CD4-positive, alpha-beta T cell treated with Interleukin-2 at 100 ng/mL for 4 hours (primary cell): ENCODE measurements at places on chromosomes 2 and 18.

GRCh38 chr18:42255908-42256765, 301.1 kb downstream of the PIK3C3 start:
- DNase-seq, result no peak

DNA sequence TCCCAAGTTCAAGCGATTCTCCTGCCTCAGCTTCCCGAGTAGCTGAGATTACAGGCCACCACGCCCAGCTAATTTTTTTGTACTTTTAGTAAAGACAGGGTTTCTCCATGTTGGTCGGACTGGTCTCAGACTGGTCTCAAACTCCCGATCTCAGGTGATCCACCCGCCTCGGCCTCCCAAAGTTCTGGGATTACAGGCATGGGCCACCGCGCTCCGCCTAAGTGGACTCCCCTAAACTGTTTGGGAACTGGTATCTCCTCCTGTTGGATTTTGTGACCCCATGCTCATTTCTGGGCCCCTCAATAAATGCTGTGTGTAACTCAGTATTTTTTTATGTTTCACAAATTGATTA, 5.2 kb downstream of the SCTR start:
- DNase-seq, result no peak

- DNase-seq, result no peak
These were observed 5.0 kb upstream of the TET3 start for GRCh38 chr2:73979686-73980085.

DNA sequence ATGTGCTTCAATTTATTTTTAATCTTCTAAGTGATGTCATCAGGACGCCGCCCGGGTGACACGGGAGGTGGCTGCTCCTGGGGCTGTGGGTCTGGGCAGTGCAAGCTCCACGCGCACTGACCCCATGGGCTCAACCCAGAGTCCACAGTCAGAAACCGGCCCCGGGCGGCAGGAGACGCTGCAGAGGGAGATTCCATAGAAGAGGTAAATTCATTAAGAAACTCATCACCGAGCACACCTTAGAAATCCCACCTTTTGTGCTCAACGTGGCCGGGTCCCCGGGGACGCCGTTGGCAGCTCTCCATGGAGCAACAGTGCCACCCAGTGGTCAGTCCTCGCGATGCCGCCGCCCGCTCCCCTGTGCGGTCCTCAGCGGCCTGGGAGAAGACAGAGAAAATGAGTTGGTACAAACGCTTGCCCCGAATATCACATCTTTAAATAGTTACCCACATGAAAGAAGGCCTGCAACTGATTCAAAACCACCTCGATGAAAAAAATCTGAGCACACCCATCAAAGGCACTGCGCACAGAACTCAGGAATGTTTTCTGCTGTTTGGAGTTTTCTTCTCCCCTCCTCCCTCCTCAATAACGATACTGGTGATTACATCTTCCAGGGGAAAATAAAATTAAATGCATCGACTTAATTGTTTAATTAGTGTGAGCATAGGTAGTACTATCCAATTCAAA, 92.6 kb downstream of the CMPK2 start:
- DNase-seq, result peak; percentile 52

DNA sequence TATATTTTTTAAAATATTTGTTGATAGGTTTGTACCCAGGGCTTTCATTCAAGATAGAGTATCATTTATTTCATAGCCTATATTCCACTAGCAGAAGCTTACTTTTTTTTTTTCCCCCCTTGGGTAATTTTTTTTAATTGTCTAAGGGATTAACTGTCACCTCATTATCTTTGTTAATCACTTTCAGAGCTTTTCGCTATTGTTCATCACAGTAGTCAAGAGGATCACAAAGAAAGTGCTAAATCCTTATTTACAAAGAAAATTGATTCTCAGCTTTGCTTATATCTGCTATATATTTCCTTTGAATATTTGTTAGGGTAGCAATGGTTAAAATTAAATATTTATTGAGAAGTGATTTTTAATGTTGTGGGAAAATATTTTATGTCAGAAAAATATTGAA, 59.0 kb downstream of the CAMKMT start:
- no peak for DNase-seq

- DNase-seq, result peak; percentile 6
These were observed 138.1 kb downstream of the SETBP1 start for GRCh38 chr18:44818668-44819403.

DNA sequence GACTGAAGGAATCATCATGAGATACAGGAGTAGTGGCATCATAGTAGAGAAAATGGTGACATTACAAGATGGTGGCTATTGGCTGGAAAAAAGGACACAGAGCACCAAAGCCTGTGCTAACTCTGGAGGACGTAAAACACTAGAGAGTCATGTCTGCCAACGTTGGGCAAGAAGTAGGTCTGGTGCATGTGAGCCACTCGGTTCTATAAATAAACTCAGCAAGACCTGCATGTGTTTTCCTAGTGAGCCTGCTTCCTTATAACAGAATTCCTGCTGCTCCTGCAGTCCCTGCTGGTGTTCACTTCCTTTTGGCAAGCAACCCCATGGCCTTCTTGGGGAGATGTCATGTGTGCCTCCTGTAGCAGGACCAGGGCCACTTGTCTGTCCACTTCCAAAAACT, 325.2 kb downstream of the OSR1 start:
- DNase-seq, result no peak

DNA sequence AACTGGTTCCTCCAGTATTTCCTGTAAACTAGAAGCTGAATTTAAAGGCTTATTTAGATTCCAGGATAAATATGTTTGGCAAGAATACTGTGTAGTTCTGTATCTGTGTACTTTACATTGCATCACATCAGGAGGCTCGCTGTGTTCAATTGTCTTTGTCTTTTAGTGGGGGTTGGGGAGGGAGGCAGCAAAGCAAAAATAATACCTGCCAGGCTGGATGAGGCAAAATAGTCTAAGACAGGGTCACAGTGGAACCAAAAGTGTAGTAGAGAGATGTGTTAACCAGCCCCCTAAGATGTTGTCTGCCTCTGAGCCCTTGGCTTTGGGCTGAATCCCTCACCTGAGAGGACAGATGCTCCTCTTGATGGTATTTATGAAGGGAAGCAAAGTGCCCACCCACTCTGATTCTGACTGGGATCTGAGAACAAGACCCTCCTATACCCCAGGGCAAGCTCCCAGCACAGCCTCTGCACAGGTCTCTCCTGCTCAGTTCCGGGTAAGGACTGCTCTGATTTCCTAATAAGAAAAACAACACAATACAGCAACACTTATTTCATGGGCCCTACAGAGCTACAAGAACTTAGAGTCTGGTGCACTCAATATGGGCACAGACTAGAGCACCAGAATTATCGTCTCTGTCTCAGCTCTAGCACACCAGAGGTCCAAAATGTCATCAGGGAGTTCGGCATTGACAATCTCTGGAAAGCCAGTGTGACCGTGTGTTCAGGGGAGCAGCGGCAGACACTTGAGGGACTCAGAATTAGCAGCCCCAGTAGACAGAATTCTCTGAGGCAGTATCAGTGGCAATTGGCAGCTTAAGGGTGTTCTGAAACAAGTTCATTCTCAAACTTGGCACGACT, 7.2 kb upstream of the AFTPH start:
- DNase-seq, result no peak

DNA sequence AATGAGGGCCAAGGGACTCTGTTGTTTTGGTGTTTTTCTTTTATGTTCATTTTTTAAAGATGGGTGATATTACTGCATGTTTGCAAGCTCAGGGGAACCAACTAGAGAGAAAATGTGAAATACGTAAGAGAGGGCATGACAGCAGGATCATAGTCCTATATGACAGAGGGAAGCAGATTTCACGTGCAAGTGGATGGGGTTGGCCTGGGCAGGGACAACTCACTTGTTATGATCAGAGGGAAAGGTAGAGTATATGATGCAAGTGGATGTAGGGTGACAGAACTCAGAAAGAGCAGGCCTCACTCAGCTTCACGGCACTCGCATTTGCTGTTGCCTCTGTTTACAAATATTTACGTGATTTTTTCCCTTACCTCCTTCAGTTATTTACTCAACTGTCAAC, 67.0 kb downstream of the OLA1 start:
- DNase-seq, result no peak

DNA sequence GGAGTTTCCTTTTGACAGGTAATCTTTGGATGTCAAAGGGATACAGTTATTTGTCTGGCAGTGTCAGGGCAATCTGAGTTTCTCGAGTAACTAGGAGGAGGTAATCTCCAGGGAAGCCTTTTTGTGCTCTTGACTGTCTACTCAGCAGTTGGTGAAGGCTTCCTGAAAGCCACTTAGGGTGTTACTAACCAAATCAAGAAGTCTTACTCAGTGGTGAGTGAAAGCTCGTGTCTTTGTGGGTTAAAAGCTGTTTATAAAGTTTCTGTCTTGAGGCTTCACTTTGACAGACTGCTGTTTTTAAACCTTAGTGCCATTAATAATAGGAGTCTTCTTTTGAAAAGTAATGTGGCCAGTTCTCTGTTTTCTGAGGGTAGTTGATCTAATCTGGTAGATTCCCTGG, 1.7 kb downstream of the THSD7B start:
- DNase-seq, result no peak

GRCh38 chr2:38465789-38466127, 88.7 kb upstream of the ATL2 start:
- DNase-seq, result peak; percentile 21

- no peak for DNase-seq
These were observed 14.6 kb upstream of the KYNU start for GRCh38 chr2:142862847-142863246.

- DNase-seq, result no peak
These were observed 72.3 kb upstream of the PSME4 start for GRCh38 chr2:54042897-54043620.

- no peak for DNase-seq
These were observed 32.8 kb downstream of the NRP2 start for GRCh38 chr2:205714789-205715720.

DNA sequence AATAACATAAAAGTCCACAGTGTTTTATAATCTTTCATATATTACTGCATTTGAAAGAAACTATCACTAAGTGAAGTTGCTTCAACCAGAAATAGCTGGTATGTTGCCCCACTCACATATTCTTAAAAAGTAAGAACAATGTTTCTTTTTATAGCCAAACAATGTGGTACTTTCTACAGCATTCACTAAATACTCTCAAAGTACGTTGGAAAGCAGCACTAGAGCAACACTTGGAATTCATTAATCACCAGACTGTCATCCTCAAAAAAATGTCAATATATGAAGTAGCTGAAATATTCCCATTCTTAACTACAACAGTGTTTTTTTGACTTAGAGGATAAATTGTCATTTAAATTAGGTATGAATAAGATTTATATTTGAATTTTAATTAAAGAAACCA, 32.8 kb downstream of the COBLL1 start:
- no peak for DNase-seq

- DNase-seq, result no peak
These were observed 94.5 kb upstream of the HAAO start for GRCh38 chr2:42886921-42887320.

GRCh38 chr2:220458051-220458450, 830.6 kb downstream of the SLC4A3 start:
- DNase-seq, result no peak

DNA sequence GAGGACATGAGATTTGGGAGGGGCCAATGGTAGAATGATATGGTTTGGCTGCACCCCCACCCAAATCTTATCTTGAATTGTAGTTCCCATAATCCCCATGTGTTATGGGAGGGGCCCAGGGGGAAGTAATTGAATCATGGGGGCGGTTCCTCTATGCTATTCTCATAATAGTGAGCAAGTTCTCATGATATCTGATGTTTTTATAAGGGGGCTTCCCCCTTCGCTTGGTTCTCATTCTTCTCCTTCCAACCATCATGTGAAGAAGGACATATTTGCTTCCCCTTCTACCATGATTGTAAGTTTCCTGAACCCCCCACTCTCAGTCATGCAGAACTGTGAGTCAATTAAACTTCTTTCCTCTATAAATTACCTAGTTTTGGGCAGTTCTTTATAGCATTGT, 37.0 kb upstream of the ERMN start:
- DNase-seq, result no peak

DNA sequence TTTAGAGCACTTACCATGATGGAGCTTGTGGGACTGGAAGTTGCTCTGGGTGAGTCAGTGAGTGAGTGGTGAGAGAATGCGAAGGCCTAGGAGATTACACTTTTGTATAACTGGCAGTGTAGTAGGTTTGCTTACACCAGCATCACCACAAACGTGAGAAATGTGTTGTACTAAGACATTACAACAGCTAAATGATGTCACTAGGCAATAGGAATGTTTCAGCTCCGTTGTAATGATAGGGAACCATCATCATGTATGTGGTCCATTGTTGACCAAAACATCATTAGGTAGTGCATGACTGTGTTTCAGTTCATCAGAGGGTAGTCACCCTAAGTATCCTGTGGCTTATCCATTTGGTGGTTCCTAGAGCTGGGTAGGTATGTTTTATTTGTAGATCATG, 11.9 kb downstream of the ZNF407 start:
- no peak for DNase-seq

DNA sequence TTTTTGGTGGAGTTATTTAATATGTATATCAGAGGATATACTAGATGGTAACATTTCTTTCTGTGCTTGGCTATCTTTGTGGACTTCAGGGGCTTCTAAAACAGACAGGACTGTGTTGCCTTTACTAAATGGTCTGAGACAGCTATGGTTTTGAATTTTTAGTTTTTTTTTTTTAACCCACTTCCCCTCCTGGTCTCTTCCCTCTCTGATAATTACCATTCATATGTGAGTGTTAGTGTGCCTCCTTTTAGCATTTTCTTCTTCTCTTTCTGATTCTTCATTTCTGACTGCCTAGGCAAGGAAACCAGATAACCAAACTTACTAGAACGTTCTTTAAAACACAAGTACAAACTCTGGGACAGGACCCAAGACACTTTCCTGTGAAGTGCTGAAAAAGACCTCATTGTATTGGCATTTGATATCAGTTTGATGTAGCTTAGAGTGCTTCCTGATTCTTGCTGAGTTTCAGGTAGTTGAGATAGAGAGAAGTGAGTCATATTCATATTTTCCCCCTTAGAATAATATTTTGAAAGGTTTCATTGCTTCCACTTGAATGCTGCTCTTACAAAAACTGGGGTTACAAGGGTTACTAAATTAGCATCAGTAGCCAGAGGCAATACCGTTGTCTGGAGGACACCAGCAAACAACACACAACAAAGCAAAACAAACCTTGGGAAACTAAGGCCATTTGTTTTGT, 52.7 kb downstream of the SMAD4 start:
- DNase-seq, result no peak

DNA sequence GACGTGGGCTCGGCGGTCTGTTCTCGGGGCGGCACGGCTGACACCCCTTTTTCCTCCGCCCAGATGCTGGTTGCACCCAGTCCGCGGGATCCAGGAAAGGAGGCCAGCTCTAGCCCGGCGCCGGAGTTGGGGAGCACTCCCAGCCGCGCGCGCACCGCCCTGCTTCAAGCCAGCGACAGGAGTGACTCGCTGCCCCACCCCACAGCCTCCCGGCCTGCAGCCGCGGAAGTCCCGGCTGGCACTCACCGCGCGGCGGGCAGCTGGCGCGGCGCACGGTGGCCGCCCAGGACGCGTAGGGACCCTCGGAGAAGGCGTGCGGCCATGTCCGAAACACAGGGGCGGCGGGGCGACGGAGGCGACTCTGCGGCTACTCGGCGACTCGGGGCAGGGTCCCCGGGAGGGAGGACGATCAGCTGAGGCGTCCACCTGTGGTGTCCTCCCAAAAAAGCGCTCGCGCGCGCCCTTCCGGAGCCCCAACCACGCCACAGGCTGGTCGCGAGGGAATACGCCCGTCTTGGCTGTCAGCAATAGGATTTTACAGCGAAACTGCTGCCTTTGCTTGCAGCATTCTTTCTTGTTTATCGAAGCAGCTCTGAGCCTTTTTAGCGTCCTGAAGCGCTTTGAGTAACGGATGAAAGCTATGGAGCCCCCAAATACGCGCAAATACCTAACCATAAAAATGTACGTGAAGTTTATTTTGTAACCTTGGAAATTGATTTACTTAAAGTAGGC, at the start of gene ACADL:
Gene ACADL, minus strand, starts transcription at position 507 of the 732 bp plus-strand sequence. Its CDS starts 184 bp downstream, at position 323.
- DNase-seq, result no peak
